ENCODE measurements at places on chromosomes 11 and 22.

DNA sequence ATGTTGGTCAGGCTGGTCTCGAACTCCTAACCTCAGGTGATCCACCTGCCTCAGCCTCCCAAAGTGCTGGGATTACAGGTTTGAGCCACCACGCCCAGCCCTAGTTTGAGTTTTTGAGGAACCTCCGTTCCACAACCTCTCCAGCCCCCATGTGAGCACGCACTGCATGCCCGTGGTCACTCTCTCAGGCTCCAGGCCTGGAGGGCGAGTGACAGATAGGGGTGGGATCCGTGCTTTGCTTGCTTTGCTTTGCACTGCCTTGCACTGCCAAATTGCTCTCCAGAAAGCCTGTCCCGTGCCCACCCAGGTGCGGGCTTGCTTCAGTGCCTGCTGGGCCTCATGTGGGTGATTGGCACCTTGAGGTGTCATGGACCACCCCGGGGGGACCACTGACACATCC lies 29.9 kb downstream of the FGF4 start:
- DNase-seq, result no peak

DNA sequence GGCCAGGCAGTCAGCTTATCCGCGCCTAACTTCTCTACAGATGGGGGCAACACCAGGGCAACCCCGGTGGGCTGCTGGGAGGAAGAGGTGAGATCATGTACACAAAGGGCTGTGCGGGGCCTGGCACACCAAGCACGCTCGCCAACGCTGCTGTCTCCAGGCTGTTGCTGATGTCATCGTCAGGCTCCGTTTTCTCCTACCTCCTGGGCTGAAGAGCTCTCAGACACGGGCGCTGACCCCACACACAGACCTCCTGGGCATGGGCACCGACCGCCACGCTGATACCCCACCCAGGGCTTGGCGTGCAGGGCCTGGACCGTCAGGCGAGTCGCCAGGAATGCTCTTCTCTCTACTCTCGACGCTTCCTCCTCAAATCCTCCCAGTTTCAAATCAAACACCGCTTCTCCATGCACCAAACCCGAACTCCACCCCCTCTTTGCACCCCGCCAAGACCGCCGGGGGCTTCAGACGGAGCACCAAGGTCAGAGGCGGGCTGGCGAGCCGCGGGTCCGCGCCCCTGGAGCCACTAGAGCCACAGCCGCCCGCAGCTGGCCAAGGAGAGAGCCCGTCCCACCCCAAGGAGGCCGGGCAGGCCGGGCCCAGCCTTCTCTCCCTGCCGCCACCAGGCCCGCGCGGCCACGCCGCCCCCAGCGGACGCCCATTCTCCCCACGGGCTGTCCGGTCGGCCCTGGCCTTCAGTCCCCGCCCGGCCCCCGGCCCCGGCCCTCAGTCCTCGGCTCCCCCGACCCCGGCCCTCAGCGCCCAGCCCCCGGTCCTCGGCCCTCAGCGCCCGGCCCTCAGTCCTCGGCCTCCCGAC lies 772 bp downstream of the SBF1 start:
- peak; percentile 26 for DNase-seq

- DNase-seq, result no peak
Observed at GRCh38 chr11:118098996-118099837, 12.5 kb upstream of the SMIM35 start.

- no peak for DNase-seq
Observed at GRCh38 chr11:119672597-119672996, 56.4 kb downstream of the NECTIN1 start.

DNA sequence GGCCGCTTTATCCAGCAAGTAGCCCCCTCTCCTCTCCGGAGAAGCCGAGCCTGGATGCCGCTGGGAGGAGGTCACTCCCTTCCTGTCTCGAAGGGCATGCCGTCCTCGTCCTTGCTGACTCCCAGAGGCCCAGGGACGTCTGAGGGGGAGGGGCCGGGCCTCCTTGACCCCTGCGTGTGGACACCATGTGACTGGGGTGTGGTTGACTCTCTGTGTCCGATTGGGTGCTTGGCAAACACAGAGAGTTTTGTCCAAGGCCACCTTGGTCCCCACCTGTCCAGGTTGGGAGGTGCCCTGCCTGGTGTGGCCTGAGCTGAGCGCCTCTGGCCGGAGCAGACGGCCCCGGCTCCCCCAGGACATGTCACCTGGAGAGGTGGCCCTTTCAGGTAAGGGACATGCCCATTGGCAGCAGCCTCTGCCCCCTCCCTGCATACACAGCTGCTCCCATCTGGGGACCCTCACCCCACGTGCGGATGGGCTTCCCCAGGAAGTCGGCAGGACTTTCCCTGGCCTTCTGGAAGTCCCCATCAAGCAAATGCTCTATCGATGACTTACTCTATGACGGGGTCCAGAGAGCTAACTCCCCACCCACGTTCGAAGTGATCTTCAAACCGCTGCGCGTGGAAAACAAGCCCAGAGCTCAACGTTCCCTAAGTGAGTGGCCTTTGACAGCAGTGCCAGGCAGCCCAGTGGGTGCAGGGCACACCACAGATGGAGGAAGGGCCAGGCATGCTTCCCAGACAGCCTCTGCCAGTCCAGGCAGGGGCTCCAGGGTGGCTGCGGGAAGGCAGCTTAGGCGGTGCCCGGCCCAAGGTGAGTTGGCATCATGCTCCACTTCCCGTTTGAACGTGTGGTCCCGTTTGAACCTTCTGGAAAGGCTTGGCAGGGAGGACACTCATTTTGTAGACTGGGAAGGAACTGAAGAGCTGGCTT lies at the start of gene SMIM38:
TSS of gene SMIM38 (plus strand) at position 634 of the 933 bp plus-strand sequence. CDS start 1,912 bp downstream, outside the sequence.
- no peak for DNase-seq

GRCh38 chr11:79047321-79047720 lies 393.5 kb downstream of the TENM4 start:
- no peak for DNase-seq

- peak; percentile 72 for DNase-seq
Observed at GRCh38 chr22:27134315-27134701, 476.9 kb downstream of the MIAT start.

- DNase-seq, result no peak
Observed at GRCh38 chr11:2266586-2267305, 3.6 kb downstream of the ASCL2 start.

GRCh38 chr22:19741053-19741452 lies 17.7 kb downstream of the GP1BB start:
- DNase-seq, result no peak

DNA sequence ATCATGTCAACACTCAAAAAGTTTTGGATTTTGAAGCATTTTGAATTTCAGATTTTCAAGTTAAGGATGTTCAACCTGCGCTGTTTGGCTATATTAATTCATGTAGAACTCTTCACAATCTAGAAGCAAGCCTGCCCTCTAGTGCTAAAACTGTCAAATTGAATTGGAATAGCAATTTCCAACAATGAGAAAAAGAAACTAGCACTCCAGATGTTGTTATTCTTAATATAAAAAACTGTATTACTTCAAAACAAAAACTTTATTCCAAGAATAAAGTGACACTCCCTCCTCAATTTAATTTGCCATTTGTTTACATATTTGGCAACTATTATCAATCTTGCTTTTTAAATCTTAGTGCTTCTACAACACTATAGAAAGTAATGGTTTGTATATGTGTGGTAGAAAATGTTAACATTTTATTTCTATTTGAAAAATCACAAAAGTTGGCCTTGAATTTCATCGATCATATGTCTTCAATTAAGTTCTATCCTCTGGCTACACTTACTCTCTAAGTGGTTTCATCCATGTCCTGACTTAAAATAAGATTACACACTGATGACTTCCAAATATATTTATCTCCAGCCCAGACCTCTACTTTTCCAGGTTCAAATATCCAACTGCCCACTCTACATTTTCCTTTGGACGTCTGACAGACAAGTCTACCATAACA lies 36.6 kb downstream of the DCUN1D5 start:
- peak; percentile 21 for DNase-seq

GRCh38 chr22:19981961-19982920 lies 34.4 kb downstream of the ARVCF start:
- DNase-seq, result no peak

GRCh38 chr22:32887324-32887980 lies 85.9 kb downstream of the TIMP3 start:
- DNase-seq, result no peak

GRCh38 chr22:43743131-43743530 lies 69.0 kb downstream of the EFCAB6 start:
- no peak for DNase-seq

- no peak for DNase-seq
Observed at GRCh38 chr11:79242616-79243015, 198.2 kb downstream of the TENM4 start.

- no peak for DNase-seq
Observed at GRCh38 chr11:98243897-98244296, 776.9 kb upstream of the CNTN5 start.

GRCh38 chr11:6746086-6746618 lies 25.6 kb downstream of the OR2AG2 start:
- no peak for DNase-seq

DNA sequence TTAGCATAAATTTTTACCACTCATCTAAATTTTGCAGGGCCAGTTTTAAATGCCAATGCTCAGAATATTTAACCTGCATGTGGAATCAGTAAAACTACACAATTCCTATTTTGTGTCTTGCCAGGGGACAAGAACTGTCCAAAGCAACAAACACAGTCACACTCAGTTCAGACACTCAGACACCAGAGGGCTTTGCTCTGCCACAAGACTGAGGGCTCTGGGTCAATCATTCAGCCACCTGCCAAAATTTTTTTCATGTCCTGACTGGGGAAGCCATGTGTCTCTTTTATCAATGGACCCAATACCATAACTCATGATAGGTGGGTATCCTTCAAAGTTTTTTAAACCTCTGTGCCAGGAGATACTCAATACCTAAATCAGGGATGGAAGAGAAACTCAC lies 304.0 kb upstream of the ANO3 start:
- no peak for DNase-seq

GRCh38 chr11:73012121-73012863 lies 129.8 kb downstream of the FCHSD2 start:
- DNase-seq, result no peak

- DNase-seq, result no peak
Observed at GRCh38 chr11:89463266-89463780, 27.9 kb downstream of the NOX4 start.

DNA sequence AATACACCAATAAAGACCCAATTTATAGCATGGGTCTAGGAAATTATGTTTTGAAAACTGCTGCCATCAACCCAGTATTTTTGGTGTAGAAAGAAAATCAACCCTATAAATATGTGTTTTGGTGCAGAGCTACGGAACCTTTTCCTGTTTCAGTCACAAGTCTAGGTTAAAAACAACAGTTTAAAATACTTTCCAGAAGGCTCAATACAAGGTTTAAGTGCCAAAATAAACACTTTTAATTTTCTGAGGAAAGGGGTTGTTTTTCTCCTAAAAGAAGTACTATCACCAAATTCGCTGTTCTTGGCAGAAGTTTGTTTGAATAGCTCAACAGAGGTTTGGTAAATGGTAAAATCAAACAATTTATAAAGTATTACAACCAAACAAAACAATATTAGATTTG lies 201.3 kb downstream of the TMEM135 start:
- no peak for DNase-seq

- no peak for DNase-seq
Observed at GRCh38 chr11:68460741-68461574, at the start of gene PPP6R3. Gene PPP6R3, plus strand, starts transcription at chr11:68460752. Its CDS starts 76,913 bp downstream, at chr11:68537665.

GRCh38 chr11:14073849-14074476 lies 111.4 kb downstream of the SPON1 start:
- DNase-seq, result peak; percentile 24

GRCh38 chr11:122852796-122853160 lies 14.5 kb downstream of the CRTAM start:
- DNase-seq, result no peak

DNA sequence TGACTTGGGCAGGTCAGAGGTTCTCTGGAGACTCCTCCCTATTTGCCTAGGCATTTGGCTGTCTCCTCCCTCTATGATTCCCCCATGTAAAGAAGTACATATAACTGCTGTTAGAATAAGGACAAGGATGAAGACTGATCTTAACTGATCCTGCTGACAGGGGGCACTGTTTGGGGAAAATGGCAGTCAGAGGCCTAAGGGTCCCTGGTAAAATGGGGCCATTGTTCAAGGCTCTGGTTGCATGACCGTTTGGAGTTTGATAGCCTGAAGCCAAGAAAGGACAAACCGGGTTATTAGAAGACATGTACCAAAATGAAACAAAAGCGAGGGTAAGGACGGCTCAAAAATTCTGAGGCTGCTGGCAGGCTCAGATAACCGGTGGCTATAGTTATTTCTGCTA lies 712.2 kb downstream of the NTM start:
- no peak for DNase-seq

GRCh38 chr11:117580866-117581265 lies 216.2 kb downstream of the DSCAML1 start:
- no peak for DNase-seq

DNA sequence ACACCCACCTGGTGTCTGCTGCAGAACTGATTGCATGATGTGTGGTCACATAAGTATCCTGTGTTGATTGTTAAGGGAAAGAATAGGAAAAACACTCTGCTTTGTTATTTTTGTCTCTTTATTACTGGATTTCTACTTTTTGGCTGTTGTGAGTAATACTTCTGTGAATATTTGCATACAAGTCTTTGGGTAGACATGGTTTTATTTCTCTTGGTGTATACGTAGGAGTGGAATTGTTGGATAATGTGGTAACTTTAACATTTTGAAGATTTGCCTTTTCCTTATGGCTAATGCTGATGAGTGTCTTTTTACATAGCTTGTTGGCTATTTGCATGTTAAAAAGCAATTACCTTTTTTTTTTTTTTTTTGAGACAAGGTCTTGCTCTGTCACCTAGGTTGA lies 13.1 kb downstream of the PPP6R3 start:
- DNase-seq, result no peak

- DNase-seq, result no peak
Observed at GRCh38 chr11:4059424-4059823, 35.2 kb upstream of the RRM1 start.

GRCh38 chr22:29511126-29511862 lies 31.3 kb downstream of the NEFH start:
- no peak for DNase-seq

DNA sequence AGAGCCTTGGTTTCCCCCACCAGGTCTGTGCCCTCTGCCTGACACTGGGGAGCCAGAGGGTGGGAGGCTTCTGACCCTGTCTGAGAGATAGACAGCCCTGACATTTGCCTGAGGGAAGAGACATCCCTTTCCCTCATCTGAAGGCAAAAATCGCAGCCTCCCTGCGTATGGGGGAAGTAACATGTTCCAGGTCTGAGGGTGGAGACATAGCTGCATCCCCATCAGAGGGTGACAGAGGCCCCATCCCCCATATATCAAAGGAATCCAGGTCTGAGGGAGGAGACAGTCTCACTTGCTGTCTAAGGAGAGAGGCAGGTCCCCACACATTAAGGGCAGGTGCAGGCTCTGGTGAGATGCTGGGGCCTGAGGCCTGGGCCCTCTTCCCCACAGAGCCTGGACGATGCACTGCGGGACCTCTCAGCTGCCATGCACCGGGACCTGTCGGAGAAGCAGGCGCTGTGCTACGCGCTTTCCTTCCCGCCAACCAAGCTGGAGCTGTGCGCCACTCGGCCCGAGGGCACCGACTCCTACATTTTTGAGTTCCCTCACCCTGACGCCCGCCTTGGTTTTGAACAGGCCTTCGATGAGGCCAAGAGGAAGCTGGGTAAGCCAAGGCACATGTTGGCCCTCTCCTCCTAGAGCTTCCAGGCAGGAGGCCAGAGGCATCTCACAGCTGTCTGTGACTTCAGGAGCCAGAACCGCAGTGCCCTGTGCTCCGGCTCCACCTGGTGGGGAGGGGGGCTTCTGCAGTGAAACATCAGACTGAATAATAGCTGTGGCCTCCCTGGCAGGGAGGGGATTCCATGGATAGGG lies 16.1 kb upstream of the RELT start:
- DNase-seq, result no peak

- no peak for DNase-seq
Observed at GRCh38 chr11:10623797-10624761, 55.6 kb upstream of the LYVE1 start.
